Activated CD4-positive, alpha-beta memory T cell treated with anti-CD3 and anti-CD28 coated beads, Interleukin-2, amount 10 ng/mL, durations not matched to agents 7 days and 5 days (primary cell): ENCODE measurements at places on chromosomes 13 and 19. TPM values are rescaled to one million over a fixed set of nuclear protein-coding genes. Genes with fewer than 3 reads are reported as not detected.

- no peak overlapping the region for H3K4me3 ChIP-seq
- H3K4me1 ChIP-seq, result peaks cover 46% of the 10 kb centered on the region
- H3K36me3 ChIP-seq, result peaks cover 83% of the 10 kb centered on the region
- DNase-seq, result no peak
- H3K27ac ChIP-seq, result no peak overlapping the region
Measured at GRCh38 chr13:46129124-46129523, 24.3 kb upstream of the CPB2 start.

- no peaks in the 10 kb centered on the region for H3K36me3 ChIP-seq
- H3K27ac ChIP-seq, result no peak overlapping the region
- no peak overlapping the region for H3K4me3 ChIP-seq
- no peak for DNase-seq
Measured at GRCh38 chr13:100987948-100988347, 313.4 kb upstream of the TMTC4 start.

DNA sequence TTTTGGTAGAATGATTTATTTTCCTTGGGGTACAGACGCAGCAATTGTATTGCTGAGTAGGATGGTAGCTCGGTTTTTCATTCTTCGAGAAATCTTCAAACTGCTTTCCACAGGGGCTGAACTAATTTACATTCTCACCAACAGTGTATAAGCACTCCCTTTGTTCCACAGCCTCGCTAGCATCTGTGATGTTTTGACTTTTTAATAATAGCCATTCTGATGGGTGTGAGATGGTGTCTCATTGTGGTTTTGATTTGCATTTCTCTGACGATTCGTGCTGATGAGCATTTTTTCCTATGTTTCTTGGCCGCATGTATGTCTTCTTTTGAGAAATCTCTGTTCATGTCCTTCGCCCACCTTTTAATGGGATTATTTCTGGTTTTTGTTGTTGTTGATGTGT lies 54.8 kb upstream of the UQCRFS1 start:
- no peaks in the 10 kb centered on the region for H3K36me3 ChIP-seq
- peaks cover 5% of the 10 kb centered on the region for H3K27me3 ChIP-seq
- no peak for DNase-seq
- H3K4me3 ChIP-seq, result no peak overlapping the region
- no peak overlapping the region for H3K27ac ChIP-seq

GRCh38 chr19:18660051-18660910 lies 23.2 kb upstream of the CRTC1 start:
- H3K4me1 ChIP-seq, result peaks cover 8% of the 10 kb centered on the region
- no peak for DNase-seq
- no peaks in the 10 kb centered on the region for H3K27me3 ChIP-seq
- no peak overlapping the region for H3K27ac ChIP-seq
- H3K4me3 ChIP-seq, result no peak overlapping the region
- H3K36me3 ChIP-seq, result no peaks in the 10 kb centered on the region

GRCh38 chr19:46919324-46919723 lies 58.5 kb downstream of the ARHGAP35 start:
- peak; percentile 21 for DNase-seq
- H3K4me1 ChIP-seq, result peaks cover 46% of the 10 kb centered on the region
- H3K4me3 ChIP-seq, result no peak overlapping the region

DNA sequence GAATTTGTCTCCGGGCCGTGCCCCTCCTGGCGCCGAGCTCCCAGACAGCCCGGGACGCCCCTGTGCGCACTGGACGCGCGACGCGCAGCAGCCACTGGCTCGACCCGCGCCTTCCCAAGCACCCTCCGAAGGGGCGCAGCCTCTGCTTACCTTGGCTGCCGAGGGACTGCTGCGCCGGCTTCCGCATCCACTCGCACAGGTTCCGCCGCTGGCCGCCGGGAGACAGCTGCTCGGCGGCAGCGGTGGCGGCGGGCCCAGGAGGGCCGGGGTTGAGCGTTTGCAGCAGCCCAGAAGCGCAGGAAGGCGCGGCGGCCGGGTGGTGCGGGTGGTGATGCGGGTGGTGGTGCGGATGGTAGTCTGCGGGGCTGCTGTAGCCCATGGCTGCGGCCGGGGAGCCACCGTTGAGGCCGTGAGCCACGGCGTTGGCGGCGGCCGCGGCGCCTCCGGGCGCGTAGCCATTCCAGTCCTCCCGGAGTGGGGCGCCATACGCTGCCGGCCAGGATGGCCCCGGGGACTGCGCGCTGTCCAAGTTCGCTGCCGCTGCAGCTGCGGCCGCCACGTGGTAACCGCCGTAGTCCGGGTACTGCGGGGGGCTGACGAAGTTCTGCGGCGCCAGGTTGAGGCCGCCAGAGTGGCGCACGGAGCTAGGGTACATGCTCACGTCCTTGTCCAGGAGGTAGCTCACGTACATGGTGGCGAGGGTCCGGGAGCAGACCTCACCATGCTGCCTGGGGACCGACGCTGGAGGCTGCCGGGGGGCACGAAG lies 616 bp downstream of the CDX2 start:
- H3K4me1 ChIP-seq, result peaks cover 6% of the 10 kb centered on the region
- no peak overlapping the region for H3K27ac ChIP-seq

DNA sequence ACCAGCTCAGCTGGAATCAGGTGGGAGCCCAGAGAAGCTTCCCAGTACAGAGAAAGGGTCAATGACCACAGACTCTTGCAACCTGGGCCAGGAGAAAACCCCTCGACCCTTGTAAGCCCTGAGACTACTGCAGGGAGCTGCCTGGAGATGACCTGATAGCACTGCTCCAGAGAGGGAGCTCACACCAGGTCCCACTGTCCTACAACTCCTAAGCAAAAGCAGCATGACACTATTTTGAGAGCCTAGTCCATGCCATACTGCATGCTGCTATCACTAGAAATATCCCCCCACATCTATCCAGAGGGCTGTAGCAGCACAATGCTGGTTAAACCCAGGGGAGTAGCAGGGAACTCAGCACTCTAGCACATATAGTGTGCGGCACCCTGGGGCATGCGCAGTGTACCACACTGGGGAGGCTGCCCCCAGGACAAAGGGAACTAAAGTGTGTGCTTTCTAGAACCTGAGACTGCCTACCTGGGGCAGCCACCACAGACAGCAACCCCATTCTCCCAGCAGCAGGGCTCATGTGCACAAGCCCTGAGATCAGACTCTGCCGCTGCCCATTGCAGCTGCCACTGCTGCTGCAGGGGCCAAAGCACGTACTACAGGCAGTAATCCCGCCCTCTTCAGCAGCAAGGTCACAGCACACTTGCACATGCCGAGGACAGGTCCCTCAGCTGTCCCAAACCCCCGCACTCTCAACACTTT lies 27.1 kb upstream of the N4BP2L1 start:
- no peak overlapping the region for H3K27ac ChIP-seq
- H3K4me3 ChIP-seq, result no peak overlapping the region
- DNase-seq, result no peak
- peaks cover 20% of the 10 kb centered on the region for H3K4me1 ChIP-seq
- H3K27me3 ChIP-seq, result no peaks in the 10 kb centered on the region
- H3K36me3 ChIP-seq, result peaks cover 30% of the 10 kb centered on the region

Gene IL12RB1
- 66.1 TPM for total RNA-seq

Gene FOSB
- total RNA-seq, result 15.3 TPM

Gene METTL21C
- not detected for total RNA-seq

Gene ERICH6B
- not detected for total RNA-seq

Gene SBK2
- not detected for total RNA-seq
